ENCODE measurements at places on chromosomes 7 and 10. TPM values are rescaled to one million over a fixed set of nuclear protein-coding genes. Genes with fewer than 3 reads are reported as not detected.
A peak's percentile ranks its signal among the peaks of the same experiment; 100 is the strongest.

DNA sequence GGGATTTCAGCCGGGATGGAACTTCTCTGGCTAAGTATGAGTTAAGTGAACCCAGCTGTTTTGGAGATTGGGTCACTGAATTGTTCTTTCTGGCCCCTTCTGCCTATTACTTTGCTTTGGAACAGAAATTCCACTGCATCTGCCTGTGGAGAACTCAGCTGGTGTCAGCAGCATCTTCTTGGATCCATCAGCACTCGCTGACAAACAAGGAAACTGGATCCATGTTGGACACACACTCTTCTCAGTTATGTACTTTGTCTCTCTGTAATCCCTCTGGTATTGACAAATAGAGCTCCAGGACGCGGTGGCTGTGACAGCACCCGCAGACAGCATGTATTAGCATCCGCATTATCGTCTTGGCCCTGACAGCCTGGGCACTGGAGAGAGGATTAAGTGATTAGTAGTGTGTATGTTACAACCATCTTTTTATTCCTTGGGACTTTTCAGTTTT, 73.0 kb upstream of the BMPER start:
- no peak for DNase-seq

- no peak for DNase-seq
Observed at GRCh38 chr7:29189743-29190201, 4.8 kb upstream of the CHN2 start.

GRCh38 chr7:77831953-77832352, 33.4 kb downstream of the PHTF2 start:
- DNase-seq: no peak

GRCh38 chr7:129754406-129754805, 142.9 kb downstream of the NRF1 start:
- DNase-seq: no peak

DNA sequence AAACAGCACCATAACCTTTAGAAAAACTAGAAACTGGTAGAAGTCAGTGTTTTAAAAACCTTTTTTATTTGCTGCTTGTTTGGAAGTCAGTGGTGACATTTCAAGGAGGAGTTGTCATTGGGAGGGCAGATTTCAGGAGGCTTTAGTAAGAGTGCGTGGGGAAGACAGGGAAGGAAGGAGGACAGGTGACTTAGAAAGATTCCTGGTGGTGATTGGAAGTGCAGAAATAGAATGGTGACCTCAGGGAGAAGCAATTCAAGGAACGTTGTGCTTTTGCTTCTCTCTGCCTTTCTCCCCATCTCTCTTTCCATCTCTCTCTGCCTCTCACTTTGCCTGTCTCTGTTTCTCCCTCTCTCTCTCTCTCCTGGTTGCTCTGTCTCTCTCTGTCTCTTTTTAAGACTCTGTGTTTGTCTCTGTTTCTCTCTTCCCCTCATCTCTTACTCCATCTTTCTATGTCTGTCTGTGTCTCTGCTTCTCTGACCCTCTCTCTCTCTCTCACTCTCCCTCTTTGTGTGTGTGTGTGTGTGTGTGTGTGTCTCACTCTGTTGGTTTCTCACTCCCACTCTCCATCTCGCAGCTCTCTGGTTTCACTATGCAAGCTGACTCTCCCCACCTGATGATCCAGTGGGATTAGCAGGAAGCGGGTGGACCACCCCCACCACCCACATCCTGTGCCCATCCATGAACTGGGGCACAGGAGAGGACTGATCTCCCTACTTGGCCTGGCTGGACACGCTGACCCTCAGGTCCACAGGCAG, 10.9 kb upstream of the PFKP start:
- no peak for DNase-seq

DNA sequence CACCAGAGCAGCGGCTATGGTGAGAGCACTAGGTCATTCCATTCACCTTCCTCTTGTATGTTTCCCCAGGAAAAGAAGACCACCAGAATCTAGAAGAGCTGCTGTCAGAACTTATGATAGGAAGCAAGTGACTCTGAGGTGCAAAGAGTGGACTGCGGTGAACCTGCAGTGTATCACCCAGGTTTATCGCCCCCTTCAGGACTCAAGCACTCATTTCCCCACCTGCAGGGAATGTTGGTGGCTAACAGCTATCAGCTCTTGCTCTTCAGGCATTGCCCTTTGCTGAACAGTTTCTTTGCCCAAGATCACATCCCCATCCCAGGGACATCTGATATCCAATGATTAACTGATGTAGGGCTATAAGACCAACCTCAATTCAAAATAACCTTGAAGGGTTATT, 66.3 kb upstream of the IL6 start:
- DNase-seq: no peak

- DNase-seq: no peak
Observed at GRCh38 chr7:91465595-91466061, 201.4 kb downstream of the FZD1 start.

GRCh38 chr10:129305046-129305445, 162.0 kb upstream of the MGMT start:
- DNase-seq: no peak

- DNase-seq: no peak
Observed at GRCh38 chr10:43327171-43327570, 44.3 kb upstream of the FXYD4 start.

DNA sequence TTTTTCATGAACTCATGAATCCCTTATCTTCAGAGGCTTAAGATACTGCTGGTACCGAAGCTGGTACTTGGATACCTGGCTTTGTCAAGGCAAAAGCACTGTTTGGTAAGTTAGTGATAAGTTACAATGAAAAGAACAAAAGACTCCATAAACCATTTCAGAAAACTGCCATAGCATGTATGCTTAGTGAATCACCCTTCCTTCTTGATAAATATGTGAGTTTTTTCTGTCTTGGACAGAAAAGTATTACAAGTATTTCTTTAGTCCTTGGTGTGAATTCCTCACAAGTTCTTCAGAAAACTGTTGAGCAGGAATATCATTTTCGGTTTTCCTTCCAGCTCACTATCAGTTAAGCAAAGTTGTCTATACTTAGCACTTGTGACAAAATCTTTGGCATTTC, 25.6 kb downstream of the PUS7 start:
- no peak for DNase-seq

DNA sequence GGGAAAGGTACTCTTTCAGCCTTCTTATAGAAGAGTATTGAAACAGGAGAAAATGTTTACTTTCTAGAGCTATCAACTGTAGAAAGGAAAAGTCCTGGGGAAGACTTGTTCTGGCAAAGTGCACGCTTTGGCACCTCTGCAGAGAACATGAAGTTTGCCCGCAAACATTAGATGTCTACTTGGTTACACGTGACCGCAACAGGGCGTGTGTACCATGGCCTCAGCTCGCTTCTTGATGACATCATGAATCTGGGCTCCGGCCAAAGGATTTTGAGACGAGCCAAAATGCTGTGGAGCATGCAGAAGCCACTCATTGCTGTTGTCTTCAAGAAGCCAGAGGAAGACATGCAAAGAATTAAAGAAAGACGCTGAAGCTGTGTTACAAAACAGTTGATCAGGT, 8.6 kb upstream of the TAS2R60 start:
- peak; percentile 6 for DNase-seq

- DNase-seq: no peak
Observed at GRCh38 chr7:129315960-129316359, 91.1 kb downstream of the AHCYL2 start.

- DNase-seq: no peak
Observed at GRCh38 chr7:23474094-23474828, 4.0 kb upstream of the IGF2BP3 start.

GOLGA7B gene
- 1.7 TPM for total RNA-seq

ODAD2 gene
- total RNA-seq: 0.29 TPM

SEMA3D gene
- 0.13 TPM for total RNA-seq
